ENCODE measurements at places on chromosomes 12 and 14.

- no peak for DNase-seq
Observed at GRCh38 chr14:50964683-50965390, 20.6 kb upstream of the PYGL start.

DNA sequence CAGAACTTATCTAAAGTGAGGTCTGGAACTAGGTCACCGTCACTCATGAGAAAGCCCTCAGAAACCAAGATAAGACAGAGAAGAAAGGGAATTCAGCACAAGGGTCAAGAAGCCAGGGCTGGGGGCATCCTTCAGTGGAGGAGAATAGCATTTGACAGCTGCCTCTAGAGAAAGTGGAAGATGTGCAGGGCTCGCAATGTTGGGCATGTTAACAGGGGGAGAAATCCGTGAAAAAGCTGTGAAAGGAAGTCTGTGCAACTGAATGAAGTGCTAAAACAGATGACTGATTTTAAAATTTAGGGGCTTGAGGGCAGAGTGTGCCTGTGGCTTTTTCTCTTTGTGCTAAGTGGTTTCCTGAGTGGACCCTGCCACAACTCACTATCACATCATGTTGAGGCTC is 97.7 kb upstream of the IFNG-AS1 start:
- no peak for DNase-seq

GRCh38 chr12:72738811-72739210 is 466.6 kb downstream of the TRHDE start:
- no peak for DNase-seq

- no peak for DNase-seq
Observed at GRCh38 chr12:29756741-29757390, 26.9 kb downstream of the TMTC1 start.

DNA sequence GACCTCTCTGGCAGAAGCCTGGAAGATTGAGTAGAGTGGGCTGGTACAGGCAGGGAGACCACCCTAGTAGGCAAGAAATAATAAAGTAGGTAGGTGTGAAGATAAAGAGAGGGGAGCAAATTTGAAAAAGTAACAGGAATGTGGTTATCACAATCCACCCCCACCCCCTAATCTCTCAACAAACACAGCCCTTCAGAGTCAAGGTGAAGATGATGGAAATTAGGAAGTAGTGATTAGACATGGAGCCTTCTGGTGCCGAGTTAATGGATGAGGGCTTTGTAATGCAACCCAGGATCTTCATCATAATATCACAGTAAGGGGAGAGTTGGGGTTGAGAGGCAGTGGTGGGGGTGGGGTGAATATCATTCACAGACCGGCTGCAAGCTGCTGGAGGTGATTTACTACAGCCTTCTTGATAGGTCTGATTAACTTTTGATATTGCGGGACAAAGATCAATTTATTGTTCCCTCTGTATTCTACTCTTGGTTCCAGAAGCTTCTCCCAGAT is 29.2 kb upstream of the CRY1 start:
- DNase-seq: no peak

DNA sequence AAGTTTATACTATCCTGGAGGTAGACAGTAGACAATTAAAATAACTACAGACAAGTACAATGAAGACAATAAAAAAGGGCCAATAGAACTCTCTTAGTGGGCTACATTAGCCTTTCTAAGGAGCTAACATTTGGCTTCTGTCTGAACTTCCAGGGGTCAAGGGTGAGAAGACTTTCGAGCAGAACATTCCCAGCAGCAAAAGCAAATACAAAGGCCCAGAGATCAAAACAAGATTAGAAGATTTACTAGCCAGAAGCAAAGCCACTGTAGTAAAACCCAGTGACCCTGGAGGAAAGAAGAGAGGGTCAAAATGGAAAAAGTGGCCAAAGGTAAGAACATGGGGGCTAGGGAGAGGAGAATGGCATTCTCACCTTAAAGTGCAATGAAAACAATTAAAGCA is 63.2 kb downstream of the ATP2B1 start:
- no peak for DNase-seq
